ENCODE measurements at places on chromosomes 5 and 9. TPM values are rescaled to one million over a fixed set of nuclear protein-coding genes. Genes with fewer than 3 reads are reported as not detected.

Gene DNAI1
- total RNA-seq, result not detected

Gene FOXD4L3
- total RNA-seq, result not detected

- DNase-seq, result peak; percentile 36
These were observed 263.5 kb downstream of the NTRK2 start for GRCh38 chr9:84932915-84933527.

- no peak for DNase-seq
These were observed 9.4 kb downstream of the CD180 start for GRCh38 chr5:67187006-67187715.

- peak; percentile 36 for DNase-seq
These were observed 267.2 kb downstream of the RAB3C start for GRCh38 chr5:58849921-58850667.

- no peak for DNase-seq
These were observed at the start of gene ADAMTSL2 for GRCh38 chr9:133534346-133535291. TSS of gene ADAMTSL2 (plus strand) at chr9:133534704. CDS start at chr9:133536713, 2,009 bp downstream.

- no peak for DNase-seq
These were observed 146.4 kb upstream of the PPP1R26 start for GRCh38 chr9:135332979-135333748.

DNA sequence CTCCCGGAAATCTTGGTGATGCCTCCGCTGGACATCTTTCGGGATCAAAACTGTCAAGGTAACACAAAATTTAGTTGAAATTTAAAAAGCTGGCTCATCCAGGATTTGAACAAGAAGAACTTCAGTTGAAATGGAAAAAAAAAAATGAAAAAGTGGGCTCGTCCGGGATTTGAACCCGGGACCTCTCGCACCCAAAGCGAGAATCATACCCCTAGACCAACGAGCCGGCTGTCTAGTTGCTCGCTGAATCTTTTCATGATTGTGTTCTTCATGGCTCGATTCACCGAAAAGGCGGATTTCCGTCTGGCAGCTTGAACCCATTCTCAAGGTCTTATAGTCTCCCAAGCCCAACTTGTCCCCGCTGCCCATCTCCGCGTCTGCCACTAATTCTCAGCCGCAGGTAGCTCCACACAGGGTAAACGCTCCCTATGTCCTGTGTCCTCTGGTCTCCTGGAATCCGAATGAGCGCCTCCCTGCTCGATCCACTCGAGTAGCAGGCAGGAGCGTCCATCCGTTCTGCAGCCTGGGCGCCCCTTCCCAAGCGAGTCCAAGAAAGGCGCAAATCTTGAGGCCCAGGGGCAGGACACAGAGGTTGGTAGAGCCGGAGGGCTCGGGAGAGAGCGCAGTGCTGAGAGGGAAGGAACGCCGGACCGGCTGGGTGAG lies 16.2 kb downstream of the TRIM7 start:
- DNase-seq, result peak; percentile 81

DNA sequence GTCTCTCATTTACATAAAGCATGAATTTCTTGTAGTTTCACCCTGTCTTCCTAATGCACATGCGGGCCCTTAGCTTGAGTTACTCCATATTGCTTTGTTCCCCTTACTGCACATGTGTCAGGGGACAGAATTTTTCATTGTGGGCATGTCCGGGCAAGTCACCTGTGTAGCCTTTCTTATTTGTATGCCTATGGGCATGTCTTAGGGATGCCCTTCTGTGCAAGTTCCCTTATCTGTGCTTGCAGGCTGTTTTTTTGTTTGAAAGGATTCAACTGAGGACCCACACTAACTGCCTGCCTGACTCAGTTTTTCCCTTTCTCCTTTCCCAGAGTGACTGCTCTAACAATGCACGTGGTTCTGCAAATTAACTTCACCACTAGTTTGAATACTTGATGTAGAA lies 161.7 kb downstream of the YTHDC2 start:
- DNase-seq, result no peak

GRCh38 chr5:57700072-57700471 lies 217.5 kb upstream of the ACTBL2 start:
- DNase-seq, result no peak

DNA sequence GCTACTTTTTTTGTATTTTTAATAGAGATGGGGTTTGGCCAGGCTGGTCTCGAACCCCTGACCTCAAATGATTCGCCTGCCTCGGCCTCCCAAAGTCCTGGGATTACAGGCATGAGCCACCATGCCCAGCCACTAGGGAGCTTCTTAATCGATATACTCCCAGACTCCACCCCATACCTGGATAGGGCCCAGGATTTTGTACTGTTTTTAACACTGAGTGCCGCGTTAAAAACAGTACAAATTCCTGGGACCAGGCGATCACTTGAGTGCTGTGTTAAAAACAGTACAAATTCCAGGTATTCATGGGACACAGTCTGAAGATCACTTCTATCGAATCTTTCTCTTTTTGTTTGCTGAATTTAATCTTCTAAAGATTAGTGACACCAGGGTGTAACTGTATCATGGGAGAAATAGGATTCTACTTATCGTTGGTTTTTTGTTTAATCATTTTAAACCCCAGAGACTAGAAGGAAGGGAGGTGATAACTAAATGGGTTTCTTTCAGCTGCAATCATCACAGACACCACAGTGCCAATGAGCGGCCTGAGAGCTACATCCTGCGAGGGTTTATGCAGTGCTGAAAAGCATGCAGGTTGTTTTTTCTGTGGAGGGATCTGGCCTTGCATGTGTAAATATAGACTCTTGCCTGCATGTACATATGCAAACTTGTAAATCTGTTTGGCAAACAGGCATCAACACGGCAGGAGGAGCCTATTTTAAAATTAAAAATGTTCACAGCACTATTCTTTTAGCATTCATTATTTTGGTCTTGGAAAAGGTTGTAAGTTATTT lies 303.8 kb upstream of the WWC1 start:
- no peak for DNase-seq

Measured in HT1080 (cell line).